ENCODE measurements at places on chromosomes 2 and 18.
A peak's percentile ranks its signal among the peaks of the same experiment; 100 is the strongest.

DNA sequence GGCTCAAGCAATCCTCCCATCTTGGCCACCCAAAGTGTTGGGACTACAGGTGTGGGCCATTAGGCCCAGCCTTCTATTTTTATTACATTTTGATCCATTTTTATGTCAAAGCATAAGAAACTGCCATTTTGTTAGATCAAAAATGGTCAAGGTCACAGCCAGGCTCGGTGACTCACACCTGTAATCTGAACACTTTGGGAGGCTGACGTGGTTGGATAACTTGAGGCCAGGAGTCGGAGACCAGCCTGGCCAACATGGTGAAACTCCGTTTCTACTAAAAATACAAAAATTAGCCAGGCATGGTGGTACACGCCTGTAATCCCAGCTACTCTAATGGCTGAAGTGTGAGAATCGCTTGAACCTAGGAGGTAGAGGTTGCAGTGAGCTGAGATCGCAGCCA, 49.2 kb downstream of the EEF1B2 start:
- DNase-seq, result no peak

DNA sequence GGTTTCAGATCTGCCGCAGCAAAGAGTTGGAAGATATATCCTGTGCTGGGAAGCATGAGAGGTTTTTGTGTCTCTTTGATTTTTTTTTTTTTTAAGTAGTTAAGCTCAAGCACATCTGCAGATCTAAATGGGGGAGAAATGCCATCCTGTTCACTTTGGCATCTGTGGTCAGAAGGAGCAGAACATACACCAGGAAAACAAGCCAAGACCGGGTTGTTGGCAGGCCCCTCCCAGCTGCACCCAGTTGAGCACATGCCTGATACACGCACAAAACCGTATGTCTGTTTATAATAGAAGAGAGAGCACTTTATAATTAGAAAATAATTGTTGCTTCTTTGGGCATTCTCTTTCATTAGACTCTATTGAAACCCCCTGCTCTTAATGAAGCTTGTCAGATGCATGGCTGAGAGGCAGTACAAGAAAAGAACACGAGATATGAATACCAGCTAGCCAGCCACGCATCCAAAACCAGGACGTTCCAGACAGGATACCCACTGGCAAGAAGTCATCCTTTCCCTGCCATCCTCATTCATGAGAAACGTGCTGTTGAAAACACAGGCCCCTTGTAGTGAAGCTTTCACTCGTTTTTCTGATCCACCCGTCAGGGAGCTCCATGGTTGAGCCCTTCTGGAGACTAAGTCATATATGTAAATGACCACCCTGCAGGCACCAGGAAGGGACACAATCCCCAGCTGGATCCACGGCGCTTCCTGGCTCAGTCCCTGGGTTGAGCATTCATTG, 152.2 kb downstream of the ALPK2 start:
- no peak for DNase-seq

- no peak for DNase-seq
These were observed 59.9 kb upstream of the CYRIA start for GRCh38 chr2:16725549-16725948.

DNA sequence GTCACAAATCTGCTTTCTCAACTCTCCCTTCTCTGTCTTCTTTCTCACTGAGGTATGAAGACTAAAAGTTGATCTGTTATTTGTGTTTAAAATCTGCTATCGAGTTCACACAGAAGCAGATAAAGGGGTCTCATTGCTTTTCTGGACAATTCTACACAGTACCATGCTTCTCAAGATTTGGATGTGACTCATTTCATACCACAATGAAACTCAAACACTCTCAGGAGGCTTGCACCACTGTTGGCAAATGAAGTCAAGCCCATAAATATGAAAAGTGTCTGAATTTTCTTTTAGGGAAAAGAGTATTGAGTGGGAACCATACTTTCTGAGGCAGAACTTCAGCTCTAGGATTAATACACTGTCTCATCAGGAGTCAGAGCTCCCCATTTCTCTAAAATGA, 274.6 kb upstream of the CYRIA start:
- DNase-seq, result no peak

DNA sequence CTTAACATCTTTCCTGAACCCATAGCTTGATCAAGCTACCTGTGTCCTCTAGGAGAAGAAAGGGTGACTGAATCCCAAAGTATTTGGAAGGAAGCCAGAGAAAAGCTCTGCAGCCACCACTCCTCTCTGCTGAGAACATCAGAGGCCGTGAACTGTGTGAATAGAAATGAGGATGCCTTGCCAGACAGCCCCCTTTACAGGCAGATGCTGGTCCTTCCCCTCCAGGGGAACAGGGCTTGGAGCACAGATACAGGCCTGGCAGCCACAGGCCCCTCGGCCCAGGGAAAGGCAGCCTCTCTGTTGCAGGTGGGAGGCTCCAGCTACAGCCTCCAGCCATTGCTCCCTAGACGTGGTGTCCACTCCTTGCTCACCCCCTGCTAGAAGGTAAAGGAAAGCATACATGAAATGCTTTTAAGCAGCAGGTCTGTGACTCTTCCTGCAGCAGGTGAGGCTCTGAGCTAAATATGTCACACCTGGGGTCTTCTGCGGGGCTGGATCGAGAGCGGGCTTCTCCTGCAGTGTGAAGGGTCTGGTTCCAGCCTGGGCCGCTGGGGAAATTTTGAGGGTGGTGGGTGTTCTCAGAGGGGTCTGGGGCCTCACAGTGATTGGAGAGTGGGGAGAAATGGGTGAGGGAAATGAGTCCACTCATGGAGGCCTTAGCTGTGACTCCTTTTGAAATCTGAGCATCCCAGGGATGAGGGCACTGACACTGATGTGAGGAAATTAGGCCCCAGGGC, 234.0 kb downstream of the KLHL29 start:
- no peak for DNase-seq

DNA sequence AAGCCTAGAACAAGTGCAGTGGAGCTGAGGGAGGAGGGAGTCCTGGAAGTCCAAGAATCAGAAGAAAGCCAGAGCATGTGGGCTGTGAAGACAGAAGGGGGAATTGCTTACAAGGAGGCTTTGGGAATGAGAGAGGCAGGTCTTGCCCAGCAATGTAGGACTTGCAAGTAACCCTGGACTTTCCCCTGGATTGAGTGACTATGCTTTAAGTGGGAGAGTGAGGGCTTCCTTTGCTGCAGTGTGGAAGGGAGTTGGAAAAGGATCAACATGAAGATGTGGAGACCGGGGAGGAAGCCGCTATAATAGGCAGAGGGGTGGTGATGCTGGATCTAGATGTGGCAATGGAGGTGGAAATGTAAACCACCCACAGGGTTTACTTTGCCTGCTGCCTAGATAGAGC, 13.8 kb upstream of the SCYGR1 start:
- no peak for DNase-seq

DNA sequence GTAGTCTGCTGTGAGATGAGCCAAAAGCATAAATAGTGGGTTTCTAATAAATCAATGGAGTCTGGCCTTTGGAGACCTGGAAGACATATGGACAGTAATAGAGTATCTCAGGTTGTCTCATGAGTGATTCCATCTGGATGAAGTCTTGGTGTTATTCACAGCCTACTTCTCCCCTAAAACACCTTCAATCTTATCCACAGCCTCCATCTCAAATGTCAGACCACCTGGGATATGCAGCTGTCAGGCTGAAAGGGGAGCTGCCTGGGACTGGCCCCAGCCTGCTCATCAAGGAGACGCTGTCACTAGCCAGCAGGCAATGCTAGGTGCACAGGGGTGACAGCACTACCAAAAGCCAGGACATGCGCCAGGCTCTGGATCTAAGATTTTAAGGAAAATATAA, 684.0 kb upstream of the ZEB2 start:
- DNase-seq, result no peak

DNA sequence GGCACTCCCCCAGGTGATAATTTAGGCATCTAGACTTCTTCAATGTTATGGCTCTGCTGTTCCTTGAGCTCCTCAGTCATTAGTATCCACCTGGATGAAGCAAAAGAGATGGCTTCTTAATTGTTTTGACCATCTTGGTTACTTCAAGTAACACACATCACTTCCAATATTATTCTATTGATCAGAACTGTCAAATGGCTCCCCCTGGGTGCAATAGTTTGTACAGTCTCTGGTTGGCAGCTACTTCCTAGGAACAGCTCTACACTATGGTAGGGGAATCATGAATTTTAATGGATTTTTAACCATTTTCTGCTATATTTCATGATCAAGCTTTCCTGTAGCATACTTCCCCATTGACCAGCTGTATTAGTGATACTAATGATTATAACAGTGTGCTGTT, 157.0 kb downstream of the NYAP2 start:
- no peak for DNase-seq

- no peak for DNase-seq
These were observed 481.1 kb downstream of the CBLN2 start for GRCh38 chr18:72063001-72063400.

DNA sequence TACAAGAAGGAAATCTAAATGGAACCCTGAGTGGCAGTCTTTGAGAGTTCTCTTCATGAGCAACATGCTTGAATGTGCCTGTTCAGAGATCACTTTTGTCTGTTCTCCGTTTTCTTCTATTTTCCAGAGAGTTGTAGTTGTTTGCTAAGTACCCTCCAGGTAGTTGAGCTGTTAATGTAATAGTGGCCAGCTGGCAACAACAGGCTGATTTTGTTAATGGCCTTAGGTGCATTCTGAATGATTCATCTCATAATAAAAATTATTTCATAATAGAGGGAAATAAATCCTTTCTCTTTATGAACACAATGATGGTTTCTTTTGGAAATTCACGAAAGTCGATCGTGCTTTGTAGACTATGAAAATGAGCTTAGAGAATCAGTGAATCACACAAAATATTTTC, 136.8 kb downstream of the LRP1B start:
- DNase-seq, result no peak

GRCh38 chr18:62510789-62511188, 12.0 kb upstream of the ZCCHC2 start:
- no peak for DNase-seq

DNA sequence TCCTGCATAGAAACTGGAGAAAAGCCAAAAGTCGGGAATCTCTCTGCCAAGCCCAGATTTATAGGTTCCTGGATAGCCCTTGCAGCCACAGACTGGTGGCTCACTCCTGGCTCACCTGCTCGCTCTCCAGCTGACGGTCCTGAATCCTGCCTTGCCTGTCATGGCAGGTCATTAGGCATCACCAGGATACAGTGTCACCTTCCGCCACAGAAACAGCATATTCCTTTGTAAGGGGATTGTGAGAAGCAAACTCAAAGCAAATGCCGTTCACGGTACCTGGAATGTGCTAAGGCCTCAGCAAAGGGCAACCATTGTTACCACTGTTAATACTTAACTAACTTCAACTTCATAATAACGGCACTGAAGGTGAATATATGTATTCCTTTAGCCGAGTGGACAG, 57.1 kb upstream of the GPR45 start:
- no peak for DNase-seq

GRCh38 chr2:18950361-18950851, 361.0 kb upstream of the NT5C1B start:
- DNase-seq, result no peak

GRCh38 chr18:23963443-23964165, 51.0 kb upstream of the TTC39C start:
- no peak for DNase-seq

- DNase-seq, result no peak
These were observed 7.3 kb downstream of the RPS27A start for GRCh38 chr2:55239656-55240222.

DNA sequence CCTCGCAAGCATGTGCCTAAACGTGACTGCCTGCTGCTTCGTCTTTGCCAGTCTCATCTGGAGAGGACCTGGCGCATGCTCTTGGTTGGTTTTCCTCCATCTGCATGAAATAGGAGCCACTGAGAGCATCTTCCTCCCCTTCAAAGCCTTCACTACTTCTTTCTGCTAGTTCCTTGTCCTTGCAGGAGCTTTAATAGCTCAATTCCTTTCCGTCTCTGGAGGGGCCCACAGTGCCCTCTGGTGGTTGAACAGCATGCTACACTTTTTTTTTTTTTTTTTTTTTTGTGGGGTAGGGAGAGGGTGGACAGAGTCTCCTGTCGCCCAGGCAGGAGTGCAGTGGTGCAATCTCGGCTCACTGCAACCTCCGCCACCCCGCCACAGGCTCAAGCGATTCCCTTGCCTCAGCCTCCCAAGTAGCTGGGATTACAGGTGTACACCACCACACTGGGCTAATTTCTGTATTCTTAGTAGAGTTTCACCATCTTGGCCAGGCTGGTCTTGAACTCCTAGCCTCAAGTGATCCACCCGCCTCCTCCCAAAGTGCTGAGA, 59.6 kb downstream of the SP110 start:
- peak; percentile 88 for DNase-seq

DNA sequence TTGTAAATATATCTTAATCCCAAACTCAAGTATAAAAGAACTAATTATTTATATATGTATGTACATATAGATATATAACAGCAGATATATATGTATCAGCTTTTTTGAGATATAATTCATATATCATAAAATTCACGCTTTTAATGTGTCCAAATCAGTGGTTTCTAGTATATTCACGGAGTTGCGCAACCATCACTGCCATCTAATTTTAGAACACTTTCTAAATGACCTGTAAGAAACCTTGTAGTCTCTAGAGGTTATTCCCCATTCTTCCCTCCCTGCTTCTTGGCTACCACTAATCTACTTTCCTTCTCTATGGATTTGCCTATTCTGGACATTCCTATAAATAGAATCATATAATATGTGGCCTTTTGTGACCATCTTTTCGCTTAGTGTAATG, 163.5 kb upstream of the TCF4 start:
- DNase-seq, result no peak

- DNase-seq, result no peak
These were observed 82.1 kb downstream of the BIN1 start for GRCh38 chr2:127024769-127025358.

- DNase-seq, result no peak
These were observed 31.6 kb downstream of the STK39 start for GRCh38 chr2:168215813-168216212.

GRCh38 chr18:59902131-59902992, 2.6 kb downstream of the PMAIP1 start:
- DNase-seq, result no peak

Data from Karpas-422 (cell line).